ENCODE measurements at places on chromosomes 6 and 20.

DNA sequence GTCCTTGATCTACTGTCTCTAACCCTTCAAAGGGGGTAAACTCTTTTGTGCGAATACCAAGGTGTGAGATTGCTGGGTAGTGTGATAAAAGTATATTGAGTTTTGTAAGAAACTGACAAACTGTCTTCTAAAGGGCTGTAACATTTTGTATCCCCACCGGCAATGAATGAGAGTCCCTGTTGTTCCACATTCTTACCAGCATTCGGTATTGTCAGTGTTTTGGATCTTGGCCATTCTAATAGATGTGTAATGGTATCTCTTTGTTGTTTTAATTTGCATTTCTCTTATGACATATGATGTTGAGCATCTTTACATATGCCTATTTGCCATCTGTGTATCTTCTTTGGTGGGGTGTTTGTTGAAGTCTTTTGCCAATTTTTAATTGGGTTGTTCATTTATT, 1090.7 kb downstream of the KIF16B start:
- DNase-seq: no peak

DNA sequence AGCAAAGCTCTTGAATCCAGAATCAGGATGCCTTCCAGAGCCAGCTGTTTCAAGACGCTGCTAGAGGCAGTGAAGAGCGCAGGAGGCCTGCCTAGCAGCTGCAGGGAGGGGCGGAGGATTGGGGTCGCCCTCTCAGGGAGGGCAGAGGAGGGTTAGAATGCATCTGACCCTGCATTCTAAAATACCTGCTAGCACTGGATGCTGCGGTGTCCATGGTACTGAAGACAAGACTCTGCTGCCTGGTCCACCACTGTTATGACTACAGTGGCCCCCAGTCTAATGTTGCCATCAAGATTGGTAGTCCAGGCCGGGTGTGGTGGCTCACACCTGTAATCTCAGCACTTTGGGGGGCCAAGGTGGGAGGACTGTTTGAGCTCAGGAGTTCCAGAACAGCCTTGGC, 193.7 kb upstream of the PROKR2 start:
- DNase-seq: no peak

DNA sequence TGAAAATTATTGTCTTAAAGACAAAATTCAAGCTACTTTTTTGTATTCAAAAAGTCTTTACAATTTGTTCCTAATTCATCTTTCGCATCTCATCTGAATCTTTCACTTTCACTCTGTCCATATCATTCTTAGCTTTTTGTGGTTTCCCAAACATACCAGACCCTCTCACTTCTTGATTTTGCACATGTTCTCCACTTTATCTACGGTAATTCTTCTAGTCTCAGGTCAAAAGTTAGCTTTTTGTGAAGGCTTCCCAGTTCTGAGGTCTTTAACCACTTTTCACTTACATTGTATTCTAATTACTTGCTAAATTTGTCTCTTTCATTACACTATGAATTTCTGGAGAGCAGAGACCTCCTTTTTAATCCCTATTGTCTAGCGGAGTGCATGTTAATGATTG, 34.6 kb upstream of the EPHA7 start:
- DNase-seq: no peak

DNA sequence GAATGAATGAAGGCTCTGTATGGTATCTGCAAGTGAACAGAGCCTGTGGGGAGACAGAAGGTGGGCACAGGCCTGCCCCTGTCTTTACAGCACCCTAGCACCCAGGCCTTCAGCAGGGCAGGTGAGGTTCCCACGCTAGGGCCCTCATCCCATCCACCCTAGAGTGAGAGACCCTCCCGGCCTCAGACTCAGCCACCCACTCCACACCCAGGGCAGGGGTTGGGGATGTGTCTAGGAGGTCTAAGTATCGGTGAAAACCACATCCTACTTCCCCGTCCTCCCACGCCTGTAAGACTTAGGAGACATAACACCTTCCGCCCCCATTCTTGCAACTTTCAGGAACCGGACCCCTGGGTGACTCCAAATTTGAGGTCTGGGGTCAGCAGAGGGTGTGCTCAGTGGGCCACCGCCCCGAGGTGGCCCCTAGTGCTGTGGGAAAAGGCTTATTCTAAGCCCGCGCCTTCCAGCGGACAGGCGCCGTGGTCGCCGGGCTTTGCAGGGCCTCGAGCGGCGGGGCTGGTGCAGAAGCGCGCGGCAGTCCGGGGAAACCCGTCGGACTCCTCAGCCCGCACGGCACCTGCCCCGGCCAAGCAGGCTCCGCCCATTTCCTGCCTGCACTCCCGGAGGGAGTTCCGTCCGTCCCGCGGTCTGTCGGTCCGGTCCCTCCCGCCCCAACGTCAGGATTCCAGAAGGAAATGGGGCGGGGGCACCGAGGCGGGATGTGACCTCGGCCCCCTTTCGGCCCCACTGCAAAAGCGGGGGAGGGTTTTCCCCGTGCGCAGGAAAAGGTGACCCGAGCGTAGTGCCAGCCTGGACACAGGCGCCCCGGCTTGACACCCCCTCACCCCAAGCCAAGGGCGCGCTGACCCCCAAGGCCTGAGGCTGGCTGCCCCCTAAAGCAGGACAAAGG, 868 bp downstream of the SAMD10 start:
- DNase-seq: peak; percentile 78

- no peak for DNase-seq
Observed at GRCh38 chr6:1864496-1864895, 254.8 kb downstream of the FOXC1 start.

- no peak for DNase-seq
Observed at GRCh38 chr6:139422105-139423036, 47.9 kb upstream of the CITED2 start.

- DNase-seq: no peak
Observed at GRCh38 chr20:49706630-49707091, 7.0 kb downstream of the B4GALT5 start.

GRCh38 chr6:33075568-33076405, at the start of gene HLA-DPB1:
TSS of gene HLA-DPB1 (plus strand) at chr6:33075990. CDS start at chr6:33076042, 52 bp downstream.
- peak; percentile 66 for DNase-seq

Measured in HTR-8/SVneo (cell line).